ENCODE measurements at places on chromosomes 4 and X.

DNA sequence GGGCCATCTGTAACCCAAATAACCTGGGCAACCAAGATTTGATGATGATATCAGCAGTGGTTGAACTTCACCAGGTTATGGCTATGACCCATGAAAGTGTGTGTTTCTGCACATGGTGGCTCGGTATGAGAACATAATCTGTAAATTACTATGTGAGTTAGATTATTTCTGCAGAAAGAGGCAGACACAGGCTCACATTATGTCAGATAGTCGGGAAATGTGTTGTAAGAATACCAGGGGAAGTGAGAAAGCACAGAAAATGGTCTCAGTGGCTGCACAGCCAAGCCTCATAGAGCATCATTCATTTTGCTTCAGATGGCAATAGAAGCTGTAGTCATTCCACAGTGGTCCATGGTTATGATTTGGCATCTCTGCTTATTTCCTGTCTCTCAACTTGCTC lies 63.0 kb upstream of the RBPJ start:
- no peak for DNase-seq

- peak; percentile 66 for DNase-seq
Measured at GRCh38 chr4:79211490-79211889, 114.4 kb downstream of the NAA11 start.

GRCh38 chr4:88605736-88606135 lies 13.5 kb downstream of the HERC3 start:
- no peak for DNase-seq

- DNase-seq = no peak
Measured at GRCh38 chr4:24007860-24008261, 118.0 kb upstream of the PPARGC1A start.

- DNase-seq = no peak
Measured at GRCh38 chr4:38534344-38535045, 129.5 kb upstream of the KLF3 start.

DNA sequence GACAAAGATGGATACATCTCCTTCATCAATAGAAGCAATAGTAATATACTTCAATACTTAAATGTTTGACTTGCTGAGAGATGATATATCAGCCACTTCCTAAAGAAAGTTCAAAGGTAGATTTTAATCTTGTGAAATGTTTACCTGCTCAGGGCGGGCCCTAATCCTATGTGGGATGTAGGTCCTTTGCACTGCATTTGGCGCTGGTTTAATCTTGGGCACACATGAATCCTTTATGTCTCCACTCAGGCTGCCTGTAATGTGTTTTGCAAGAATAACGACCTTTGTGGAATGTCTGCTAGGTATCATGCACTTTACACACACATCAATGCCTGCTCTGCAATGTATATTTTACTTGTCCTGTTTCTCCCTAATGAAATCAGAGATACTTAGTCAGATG lies 368.7 kb downstream of the GBA3 start:
- DNase-seq = no peak

- no peak for DNase-seq
Measured at GRCh38 chrX:63920875-63921274, 135.9 kb upstream of the ARHGEF9 start.

DNA sequence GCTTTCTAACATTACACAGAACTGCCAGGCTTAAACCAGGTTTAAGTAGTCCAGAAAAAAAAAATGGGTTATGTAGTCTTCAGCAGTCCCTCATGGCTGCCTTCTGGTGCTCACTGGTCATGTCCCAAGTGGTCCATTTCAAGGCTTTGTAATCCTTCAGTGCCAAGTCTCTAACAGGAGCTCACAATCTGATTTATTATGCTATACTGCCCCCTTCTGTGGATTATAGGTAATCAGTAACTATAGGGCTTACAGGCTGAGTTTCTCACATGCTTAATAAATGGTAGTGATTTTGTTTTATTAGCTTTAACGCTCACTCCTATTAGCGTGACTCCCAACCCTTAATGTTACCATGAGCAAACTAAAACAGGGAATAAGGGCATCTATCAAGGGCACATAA lies 92.5 kb upstream of the EDA2R start:
- peak; percentile 9 for DNase-seq

- DNase-seq = no peak
Measured at GRCh38 chrX:16039834-16040233, 83.5 kb upstream of the GRPR start.

DNA sequence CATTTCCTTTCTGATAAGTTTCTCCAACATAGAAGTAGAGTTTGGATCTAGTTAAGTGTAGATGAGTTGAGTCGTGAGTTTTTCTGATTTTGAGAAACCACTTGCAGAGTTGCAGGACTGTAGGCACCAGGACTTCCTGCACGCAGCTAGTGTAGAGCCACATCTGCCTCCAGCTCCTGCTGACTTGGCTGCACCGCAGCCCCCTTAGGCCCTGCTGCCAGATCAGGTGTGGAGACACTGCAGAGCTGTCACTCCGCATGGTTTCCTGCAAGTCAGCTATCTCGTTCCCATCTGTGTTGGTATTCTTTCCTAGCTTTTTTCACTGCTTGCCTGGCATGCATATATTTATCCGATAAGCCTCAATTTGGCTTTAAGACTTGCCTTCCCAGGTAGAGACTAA lies 48.9 kb downstream of the PCDH7 start:
- no peak for DNase-seq

DNA sequence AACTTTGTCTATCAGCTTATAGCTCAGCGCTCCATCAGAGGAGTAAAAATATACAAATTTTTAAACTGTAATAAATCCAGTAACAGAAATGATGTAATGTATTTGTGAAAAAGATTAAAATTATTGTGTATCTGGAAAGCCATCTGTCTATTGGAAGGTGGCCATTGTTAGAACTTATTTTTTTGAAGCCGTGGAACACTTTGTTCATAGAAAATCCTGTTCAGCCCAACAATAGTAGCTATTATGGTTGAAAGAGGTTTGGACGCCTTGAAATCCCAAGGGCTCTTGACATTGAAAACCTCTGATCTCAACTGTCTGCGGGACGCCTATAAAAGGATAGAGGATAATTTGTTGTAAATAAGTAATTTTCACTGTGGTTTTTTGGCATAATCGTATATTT lies 98.3 kb downstream of the RAPGEF2 start:
- no peak for DNase-seq

DNA sequence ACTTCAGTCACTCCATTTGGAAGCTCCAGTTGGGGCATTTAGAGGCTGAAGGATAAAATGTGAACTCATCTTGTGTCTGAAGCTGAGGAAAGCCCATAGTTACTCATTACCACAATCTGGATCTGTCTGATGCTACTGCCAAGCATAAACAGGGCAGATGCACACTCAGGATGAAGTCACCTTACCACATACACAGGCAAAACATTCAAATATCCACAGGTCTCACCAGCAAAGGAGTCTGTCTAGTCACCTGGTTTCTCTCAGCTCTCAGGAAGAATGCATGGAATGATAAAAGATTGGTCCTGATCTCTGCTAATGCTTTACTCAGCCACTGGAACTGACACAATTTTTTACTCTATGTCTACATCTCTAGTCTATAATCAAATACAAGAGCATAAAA lies 13.0 kb upstream of the ODAPH start:
- no peak for DNase-seq

DNA sequence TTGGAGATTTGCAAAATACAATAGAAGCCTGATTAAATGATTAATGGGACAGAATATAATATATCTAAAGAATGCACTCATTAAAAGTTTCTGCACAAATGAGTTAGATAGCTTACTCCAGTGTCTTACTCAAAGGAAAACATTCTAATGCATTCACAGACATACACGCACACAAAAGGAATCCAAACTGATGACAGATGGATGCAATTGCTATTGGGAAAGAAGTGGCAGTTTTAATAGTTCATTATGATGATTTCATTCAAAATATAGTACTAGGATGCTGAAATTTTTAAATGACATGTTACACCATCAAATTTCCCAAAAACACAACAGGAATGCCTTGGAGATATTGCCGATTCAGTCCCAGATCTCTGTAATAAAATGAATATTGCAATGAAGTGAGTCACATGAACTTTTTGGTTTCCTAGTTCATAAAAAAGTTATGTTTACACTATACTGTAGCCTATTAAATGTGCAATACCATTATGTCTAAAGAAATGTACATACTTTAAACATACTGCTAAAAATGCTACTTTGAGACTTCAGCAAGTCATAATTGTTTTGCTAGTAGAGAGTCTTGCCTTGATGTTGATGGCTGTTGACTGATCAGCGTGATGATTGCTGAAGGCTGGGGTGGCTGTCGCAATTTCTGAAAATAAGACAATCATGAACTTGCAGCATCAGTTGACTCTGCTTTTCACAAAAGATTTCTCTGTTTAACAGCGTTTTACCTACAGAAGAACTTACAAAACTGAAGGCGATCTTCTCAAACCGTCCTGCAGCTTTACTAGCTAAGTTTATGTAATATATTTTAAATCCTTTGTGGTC lies 45.6 kb downstream of the BBS12 start:
- DNase-seq = no peak

DNA sequence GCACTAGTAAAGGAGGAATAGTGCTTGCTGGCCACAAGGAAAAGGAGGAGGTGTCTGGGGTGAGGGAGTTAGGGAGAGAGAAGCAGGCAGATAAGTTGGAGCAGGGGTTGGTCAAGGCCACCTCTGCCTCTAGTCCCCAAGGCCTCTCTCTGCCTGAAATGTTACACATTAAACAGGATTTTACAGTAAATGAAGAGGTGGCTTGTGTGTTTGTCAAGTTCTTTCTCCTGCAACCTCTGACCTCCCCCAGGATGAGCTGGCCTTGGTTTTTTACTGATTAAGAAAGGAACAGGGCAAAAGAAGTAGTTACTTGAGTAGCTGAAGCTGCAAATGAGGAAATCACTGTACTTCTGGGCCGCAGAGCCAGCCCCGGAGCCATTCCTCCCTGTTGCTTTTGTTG lies 2.0 kb downstream of the GJB1 start:
- no peak for DNase-seq
